Right renal pelvis (tissue), 4 donors: ENCODE measurements at places on chromosomes 5 and 9. TPM values are rescaled to one million over a fixed set of nuclear protein-coding genes. Genes with fewer than 3 reads are reported as not detected.

- no peak for DNase-seq
Measured at GRCh38 chr5:146338774-146339714, at the start of gene POU4F3. POU4F3 (plus strand) TSS chr5:146338839; CDS start chr5:146339113, 274 bp downstream.

DNA sequence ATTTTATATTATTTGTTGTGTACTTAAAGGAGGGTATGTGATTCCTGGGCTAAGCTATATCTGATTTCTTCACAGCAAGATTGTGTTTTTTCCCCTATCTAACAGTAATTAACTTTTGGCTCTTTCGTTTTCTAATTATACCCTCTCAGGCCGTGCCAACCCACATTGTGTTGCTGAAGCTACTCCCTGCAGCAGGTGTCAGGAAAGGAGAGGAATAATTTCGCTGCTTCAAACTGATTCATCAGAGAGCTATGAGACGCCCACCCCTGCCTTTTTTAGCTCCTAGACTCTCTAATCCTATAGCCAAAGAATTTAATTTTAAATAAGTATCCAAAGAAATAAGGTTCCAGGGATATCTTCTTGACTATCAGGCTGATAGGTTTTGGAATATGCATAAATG, 3.8 kb downstream of the CAVIN4 start:
- no peak for DNase-seq

LCN1 gene
- not detected for polyA plus RNA-seq

CERT1 gene
- 54.0 TPM for polyA plus RNA-seq

SLC1A3 gene
- polyA plus RNA-seq = 3.4 TPM

GRCh38 chr9:126984969-126985368, 70.4 kb downstream of the RALGPS1 start:
- no peak for DNase-seq
